Stimulated activated CD4-positive, alpha-beta T cell treated with anti-CD3 and anti-CD28 coated beads, Interleukin-1b, Interleukin-23, amount 100 ng/mL, for 24 hours (primary cell): ENCODE measurements at places on chromosomes 5 and 9.

DNA sequence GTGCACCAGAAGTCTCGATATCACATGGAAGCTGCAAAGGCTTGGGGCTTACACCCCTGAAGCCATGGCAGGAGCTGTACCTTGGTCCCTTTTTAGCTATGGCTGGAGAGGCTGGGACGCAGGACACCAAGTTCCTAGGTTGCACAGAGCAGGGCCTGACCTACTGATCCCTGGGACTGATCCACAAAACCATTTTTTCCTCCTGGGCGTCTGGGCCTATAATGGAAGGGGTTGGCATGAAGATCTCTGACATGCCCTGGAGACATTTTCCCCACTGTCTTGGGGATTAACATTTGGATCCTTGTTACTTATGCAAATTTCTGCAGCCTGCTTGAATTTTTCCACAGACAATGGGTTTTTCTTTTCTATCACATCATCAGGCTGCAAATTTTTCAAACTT is 286.7 kb upstream of the PTPRD start:
- DNase-seq = no peak

- no peak for DNase-seq
These were observed 1.1 kb downstream of the EPB41L4B start for GRCh38 chr9:109319626-109320241.

GRCh38 chr5:142831009-142831383 is 60.8 kb downstream of the ARHGAP26 start:
- no peak for DNase-seq

DNA sequence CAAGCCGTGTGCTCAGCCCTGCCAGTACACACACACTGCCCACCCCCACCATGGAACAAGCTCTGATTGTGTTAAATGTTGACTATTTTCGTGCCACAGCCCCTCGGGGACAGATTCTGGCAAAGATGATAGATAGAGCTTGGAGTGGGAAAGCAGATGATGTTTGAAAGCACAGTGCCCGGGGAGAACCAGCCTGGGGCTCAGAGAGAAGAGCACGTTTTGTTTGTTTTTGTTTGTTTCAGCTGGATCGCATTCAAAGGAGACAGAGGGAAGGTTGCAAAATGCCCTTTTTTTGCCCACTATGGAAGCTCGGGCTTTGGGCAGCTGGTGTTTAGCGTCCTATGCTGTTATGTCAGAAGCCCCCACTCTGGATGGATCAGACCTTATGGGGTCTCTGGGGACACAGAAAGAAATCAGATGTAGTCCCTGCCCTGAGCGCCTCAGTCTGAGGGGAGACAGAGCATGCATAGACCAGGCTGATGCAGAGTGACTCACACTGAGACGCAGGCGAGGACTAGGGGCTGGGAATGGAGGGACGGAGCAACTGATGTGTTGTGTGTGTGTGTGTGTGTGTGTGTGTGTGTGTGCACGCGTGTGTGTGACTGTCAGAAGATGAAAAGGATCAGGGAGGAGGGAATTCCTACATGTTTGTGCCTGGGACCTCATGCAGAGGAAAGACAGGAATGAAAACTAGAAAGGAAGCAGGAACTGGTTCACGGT is 229.7 kb downstream of the MELK start:
- no peak for DNase-seq

DNA sequence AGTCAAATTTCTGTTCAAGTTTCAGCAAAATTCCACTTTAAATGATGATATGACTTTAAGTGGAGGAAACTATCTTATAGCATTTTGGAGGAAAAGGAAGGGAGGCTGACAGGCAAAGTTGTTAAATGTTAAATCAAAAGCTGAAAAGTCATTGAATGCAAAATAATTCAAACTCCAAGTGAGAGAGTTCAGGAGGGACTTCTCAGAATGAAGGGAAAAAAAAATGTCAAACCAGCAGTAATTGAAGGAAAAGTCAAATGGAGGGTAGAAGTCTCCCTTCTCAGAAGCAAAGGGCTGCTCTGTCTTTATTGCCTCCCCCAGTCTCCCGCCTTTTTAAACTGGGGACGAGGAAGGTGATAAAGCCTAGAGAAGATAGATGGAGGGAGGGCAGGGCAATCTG is 134.8 kb downstream of the CMYA5 start:
- no peak for DNase-seq

- no peak for DNase-seq
These were observed 446.2 kb downstream of the DNAH5 start for GRCh38 chr5:13498279-13498678.

DNA sequence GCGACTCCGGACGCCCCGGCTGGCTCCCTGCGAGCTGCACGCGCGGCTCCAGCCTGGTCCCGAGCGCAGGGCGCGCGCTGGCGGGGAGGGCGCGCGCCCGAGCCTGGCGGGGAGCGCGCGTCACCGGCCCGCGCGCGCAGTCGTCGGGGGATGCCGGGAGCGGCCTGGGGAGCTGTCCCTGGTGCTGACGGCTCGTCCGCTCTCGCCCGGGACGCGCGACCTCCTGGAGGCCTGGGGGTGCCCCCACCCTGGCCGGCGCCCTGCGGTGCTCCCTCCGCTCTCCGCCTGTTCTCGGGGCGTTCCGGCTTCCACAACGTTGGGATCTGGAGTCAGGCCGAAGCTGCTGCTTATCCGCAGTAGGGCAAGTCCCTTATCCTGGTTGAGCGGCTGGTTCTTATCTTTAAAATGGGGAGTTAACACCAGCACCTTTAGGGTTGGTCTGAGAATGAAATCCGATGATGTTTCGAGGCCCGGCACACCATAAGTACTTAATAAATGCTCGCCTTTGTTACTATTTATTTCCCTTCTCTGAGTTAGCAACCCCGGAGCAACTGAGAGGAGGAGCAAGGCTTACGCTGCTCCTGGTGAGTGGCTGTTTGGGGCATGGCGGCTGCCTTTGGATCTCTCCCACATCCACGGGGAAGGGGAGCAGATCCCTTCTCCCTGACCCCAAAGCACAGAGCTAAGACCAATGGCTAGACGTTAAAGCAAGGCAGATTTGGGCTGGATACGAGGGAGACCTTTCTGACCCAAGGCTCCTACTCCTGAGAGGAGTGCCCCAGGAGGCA is at the start of gene FAM163B:
Gene FAM163B (minus strand): TSS at position 79 of the 788 bp plus-strand sequence. CDS start 29,166 bp downstream, outside the sequence.
- no peak for DNase-seq

DNA sequence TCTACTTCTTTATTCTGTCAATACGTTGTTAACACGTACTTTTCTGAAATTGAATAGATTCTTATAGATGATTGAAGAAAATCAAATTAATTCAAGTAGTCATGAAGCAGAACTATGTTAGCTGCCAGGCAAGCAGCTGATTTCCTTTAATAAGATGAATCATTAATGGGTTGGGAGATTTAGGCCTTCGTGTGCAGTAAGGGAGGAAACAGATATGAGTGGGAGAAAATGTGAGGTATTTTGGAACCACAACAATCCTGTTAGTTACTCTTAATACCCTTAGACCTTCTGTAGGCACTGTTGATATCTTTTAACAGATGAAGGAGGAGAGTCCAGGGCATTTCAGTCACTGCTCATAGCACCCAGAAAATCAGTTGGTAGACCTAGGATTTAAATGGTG is 121.0 kb downstream of the AOPEP start:
- no peak for DNase-seq

GRCh38 chr5:60226128-60226527 is 332.6 kb upstream of the PDE4D start:
- no peak for DNase-seq

- no peak for DNase-seq
These were observed 346.9 kb downstream of the DEPDC1B start for GRCh38 chr5:60352992-60353599.
